Inflammatory macrophage treated with lipopolysaccharide for 4 hours (primary cell): ENCODE measurements at places on chromosomes 1 and 21.
A peak's percentile ranks its signal among the peaks of the same experiment; 100 is the strongest.

GRCh38 chr1:18719786-18720451 lies 89.3 kb downstream of the PAX7 start:
- DNase-seq: no peak

GRCh38 chr1:224668984-224669383 lies 52.9 kb downstream of the CNIH3 start:
- no peak for DNase-seq

DNA sequence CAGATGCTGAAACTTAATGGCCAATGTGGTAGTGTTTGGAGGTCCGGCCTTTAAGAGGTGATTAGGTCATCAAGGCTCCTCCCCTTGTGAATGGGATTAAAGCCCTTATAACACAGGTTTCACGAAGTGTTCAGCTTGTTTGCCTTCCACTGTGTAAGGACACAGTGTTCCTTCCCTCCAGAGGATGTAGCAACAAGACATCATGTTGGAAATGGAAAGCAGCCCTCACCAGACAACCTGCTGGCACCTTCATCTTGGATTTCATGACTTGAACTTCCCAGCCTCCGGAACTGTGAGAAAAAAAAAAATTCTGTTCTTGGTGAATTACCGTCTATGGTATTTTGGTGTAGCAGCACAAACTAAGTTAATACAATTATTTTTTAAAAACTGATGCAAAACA lies 613.8 kb downstream of the KIF26B start:
- no peak for DNase-seq

GRCh38 chr1:91606546-91607078 lies 106.0 kb downstream of the CDC7 start:
- no peak for DNase-seq

DNA sequence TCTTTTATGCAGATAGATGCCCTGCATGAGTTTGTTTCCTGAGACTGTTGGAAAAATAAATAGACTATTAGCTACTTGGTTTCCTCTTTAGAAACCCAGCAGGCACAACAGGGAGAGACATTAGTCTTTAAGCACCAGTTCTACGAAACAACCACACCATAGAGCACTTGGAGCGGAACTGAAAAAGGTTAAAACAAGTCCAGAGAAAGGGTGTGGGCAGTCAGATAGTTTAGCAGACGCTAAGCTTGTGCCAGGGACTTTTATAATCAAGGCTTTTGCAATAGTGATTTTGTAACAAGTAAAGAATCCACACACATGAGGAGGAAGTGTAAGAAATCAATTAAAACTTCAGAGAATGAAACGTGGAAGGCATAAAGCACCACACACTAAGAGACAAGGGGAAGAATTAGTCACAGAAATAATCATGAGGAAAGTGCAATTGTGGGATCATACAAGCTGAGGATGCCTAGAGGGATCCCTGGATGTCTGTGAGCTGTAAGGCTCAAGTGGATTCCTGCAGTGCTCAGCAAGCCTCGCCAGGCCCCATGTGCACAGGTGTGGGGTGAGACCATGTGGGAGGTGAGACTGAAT lies 37.8 kb upstream of the TLR5 start:
- DNase-seq: peak; percentile 98
